Occipital lobe (tissue), 3 donors: ENCODE measurements at places on chromosomes 7 and 10. TPM values are rescaled to one million over a fixed set of nuclear protein-coding genes. Genes with fewer than 3 reads are reported as not detected.

Gene DHX32
- 20.4 TPM for total RNA-seq

Gene IFIT3
- 8.4 TPM for total RNA-seq

Gene NCF1
- total RNA-seq = not detected

Gene SEMA3A
- total RNA-seq = 46.8 TPM

DNA sequence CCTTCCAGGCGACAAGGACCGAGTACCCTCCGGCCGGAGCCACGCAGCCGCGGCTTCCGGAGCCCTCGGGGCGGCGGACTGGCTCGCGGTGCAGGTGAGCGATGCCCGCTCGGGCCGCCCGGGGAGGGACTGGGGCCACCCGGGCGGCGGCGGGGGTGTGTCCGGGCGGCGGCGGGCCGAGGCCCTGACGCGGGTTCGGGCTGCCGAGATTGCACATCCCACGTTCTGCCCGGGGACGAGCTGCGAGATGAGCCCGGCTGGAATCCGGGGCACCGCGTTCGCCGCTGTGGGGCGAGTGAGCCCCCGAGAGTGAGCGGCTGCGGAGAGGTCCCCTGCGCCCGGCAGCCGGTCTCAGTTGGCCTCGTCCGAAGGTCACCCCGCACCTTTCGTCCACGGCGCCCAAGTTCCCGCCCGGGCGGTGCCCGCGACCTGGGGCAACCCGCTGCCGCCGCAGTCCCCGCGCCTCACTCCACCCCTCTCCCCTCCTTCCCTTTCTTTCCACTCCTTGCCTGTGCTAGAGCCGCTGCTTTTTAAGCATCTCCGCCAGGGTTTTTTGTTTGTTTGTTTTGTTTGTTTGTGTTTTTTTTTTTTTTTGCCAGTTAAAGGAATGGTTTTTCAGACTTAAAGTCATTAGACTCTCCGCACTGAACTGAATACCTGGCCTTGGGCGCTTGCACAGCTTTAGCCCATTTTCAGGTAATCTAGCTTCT, 515 bp downstream of the RALA start:
- no peak for DNase-seq

DNA sequence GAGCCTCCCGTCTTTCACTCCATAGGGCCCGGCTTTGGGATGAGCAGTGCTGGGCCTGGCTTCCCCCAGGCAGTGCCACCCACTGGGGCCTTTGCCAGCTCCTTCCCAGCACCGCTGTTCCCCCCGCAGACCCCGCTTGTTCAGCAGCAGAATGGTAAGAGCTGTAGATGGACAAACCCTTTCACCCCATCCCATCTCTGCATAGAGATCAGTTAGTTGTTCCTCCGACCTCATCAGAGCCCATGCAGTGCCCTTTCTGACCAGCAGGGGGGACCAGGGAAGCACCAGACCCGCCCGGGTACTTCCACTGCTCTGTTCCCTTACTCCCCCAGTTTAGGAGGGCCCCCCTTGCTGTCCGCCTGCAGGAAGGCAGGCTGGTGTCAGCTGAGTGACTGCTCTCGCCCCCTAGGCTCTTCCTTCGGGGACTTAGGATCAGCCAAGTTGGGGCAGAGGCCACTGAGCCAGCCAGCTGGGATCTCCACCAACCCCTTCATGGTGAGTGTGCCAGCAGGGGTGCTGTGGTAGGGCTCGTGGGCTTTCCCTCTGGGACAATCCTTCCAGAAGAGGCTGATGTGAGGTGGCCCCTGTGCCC, 9.8 kb downstream of the SAP25 start:
- no peak for DNase-seq

GRCh38 chr7:42720991-42721796, 190.7 kb downstream of the C7orf25 start:
- no peak for DNase-seq
